Activated CD4-positive, alpha-beta T cell treated with anti-CD3 and anti-CD28 coated beads, Interleukin-2, amount 50 U/mL, for 1 hour (primary cell): ENCODE measurements at places on chromosomes 3 and 15.
A peak's percentile ranks its signal among the peaks of the same experiment; 100 is the strongest.

GRCh38 chr3:4722103-4722502, 229.0 kb downstream of the ITPR1 start:
- DNase-seq: no peak

GRCh38 chr3:59121346-59122144, 71.7 kb upstream of the CFAP20DC start:
- no peak for DNase-seq

DNA sequence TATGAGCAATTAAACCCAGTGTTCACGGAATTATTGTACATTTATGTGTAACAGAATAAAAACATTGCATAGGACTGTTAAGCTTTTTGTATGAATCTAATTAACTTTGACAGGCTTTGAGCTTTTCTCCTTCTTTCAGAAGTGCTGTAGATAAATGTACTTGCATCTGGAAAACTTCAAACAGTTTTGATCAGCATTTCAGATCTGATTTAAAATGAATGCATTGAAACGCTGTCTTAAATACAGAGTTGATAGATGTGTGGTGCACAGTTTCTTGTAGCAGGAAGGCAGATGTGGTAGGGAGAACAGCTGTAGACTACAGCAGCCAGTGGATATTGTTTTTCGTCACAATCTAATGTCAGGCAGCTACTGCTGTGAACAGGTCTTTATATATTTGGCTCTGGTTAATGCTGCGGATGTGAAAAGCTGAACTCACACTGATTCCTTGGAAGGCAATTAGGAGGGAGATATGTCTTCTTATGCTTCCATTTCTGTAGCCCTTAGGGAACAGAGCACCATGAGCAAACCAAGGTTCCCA, 193.8 kb upstream of the GOLIM4 start:
- DNase-seq: no peak

DNA sequence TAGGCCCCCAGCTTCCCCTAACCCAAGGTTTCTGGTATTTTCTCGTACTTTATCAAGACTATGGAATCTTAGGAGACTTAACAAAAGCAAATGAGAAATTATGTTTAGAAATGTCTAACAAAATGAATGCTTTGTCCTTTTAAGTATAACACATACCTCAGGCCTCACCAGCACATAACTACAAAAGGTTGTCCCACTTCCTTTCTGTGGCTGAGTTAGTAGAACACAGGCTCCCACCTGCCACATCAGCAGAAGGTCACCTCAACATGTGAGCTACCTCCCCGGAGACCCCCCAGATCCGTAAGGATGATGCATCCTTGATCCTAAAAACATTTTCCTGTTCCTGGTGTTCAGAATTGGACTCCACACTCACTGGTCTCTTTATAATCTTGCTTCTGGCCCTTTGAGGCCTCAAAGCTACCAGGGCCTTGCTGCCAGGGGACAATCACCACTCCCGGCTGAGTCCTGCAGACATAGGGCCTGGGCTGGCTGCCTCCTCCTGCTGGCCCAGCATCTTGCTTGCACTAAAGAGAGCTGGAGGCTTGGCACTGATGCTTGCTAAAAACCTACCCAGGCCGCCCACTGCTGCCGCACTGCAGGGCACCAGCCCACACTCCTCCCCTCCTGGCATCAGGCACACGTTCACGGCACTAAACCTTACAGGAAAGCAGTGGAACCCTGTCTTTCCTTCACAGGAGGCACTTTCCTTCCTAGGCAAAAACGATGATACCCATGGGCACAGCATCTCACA, 2.9 kb downstream of the CCRL2 start:
- DNase-seq: no peak

DNA sequence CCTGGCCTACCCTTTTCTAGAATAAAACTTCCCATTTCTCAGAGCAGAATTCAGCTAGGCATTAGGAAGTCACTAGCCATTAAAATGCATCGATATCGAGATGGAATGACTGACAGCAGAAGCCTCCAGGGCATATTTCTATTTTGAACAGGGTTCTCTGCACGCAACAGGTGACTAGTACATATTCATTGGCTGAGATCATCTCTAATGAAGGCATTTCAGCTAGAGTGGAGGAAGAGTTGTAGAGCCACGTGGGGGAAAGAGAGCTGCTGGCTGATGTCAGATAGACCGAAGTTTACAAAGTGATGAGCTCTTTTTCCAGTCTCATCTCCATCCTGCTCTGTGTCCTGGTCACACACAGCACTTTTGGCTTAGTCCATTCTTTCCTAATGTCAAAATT, 7.5 kb downstream of the TMEM40 start:
- DNase-seq: no peak

- no peak for DNase-seq
Measured at GRCh38 chr3:159652452-159652851, 336.2 kb upstream of the IL12A start.

- no peak for DNase-seq
Measured at GRCh38 chr3:25503898-25504301, 75.8 kb downstream of the RARB start.

DNA sequence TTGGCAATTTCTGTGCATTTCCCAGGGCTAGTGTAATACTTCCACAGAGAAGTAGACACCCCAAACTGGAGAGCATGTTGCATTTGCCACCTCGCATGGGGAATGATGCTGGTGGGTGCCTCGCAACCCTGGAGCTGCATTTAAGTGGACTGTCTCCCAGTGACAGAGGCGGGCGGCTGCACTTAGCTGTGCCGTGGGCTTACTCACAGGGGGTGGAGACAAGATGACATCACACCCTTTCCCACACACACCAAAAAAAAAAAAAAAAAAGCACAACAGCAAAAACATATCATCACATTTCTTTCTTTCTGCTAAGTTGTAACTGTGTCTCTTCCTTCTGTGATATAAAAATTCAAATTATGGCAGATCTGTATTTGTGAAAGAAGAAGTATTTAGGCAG, at the start of gene ABI3BP:
Gene ABI3BP (minus strand): TSS at position 113 of the 400 bp plus-strand sequence. CDS start 37 bp downstream, at position 76.
- no peak for DNase-seq

DNA sequence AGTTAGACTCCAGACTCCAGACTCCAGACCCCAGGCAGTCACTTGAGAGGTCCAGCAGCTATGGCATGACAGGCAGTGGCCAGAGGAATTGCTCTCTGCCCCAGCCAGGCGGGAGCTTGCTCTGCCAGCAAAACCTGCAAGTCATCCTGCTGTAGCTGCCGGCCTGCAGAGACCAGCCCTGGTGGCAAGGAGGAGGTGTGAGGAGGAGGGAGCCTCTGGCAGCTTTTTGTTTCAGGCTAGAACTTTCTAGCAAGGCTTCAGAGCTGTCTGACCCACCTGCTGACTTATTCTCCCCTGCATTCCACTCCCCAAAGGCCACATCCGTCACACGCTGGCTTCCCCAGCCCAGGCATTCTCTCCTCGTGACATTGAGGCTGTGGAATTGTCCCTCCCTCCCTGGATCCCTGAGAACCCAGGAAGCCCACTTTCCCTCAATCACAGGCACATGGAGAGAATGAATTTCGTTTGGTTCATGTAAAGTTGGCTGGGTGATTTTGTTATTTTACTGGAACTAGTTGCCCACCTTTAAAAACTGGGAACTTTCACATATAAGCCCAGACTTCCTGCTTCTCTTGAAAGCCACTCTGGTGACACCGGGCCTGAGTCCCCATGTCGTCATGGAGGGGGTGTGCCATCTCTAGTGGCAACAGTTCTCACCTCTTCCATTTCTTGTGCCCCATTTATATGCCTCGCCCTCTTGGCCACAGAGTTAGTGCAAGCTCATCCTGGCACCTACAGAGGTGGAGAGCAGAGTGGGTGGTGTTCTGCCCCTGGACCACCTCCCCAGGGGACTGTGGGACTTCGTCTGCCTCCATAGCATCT, 82.7 kb downstream of the ABHD5 start:
- DNase-seq: peak; percentile 4

- no peak for DNase-seq
Measured at GRCh38 chr15:29348336-29348914, 78.8 kb upstream of the NSMCE3 start.

- DNase-seq: no peak
Measured at GRCh38 chr3:52777959-52778805, 783 bp downstream of the ITIH1 start.

DNA sequence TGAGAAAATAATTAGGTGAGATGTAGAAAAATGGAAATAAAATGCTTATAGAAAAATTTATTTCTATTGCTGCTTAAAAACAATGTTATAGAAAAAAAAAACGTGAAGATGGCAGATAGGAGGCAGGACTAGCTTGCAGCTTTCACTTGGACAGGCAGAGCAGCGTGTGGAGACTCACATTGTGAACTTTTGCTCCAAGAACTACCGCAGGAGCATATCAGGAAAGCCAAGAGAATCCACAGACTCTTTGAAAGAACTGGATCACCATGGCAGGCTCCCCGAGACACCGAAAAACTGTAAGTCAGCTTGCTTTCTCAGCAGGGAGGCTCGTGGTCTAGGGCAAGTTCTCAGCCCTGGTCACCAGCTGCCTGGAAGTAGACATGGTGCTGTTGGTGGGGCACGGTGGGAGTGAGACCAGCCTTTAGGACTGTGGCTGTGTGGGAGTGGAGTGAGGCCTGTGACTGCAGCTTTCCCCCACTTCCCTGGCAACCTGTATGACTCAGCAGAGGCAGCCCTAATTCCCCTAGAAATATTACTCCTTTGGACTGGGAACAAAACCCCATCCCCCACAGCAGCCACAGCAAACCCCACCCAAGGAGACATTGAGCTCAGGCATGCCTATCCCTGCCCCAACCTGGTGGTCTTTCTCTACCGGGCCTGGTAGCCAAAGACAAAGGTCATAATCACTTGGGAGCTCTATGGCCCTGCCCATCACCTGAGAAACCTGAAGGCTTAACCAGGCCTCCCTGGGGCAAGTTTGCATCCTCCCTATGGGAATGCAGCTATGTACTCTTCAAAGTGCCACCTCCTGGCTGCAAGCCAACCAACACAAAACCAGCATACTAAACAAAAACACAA, 22.8 kb downstream of the STRIT1 start:
- DNase-seq: no peak

GRCh38 chr3:125280668-125281361, 68.3 kb upstream of the SLC12A8 start:
- no peak for DNase-seq
